Endothelial cell (in vitro differentiated cells): ENCODE measurements at places on chromosomes 6 and 20. TPM values are rescaled to one million over a fixed set of nuclear protein-coding genes. Genes with fewer than 3 reads are reported as not detected.

DNA sequence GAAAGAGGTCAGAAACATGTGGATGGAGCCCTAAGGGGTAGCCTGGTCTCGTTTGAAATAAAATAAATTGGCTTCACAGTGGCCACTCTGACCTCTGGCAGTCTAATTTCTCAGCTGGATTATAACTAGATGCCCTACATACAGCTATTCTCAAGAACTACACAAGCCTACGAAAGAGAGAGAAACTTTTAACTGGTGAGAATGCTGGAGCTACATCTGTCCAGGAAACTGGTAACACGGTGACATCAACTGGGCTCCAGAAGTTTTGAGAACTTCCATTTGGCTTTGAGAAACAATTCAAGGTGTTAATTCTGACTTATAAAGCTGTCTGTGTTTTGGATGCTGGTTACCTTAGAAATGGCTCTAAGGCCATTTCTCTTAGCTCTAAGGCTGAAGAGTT is 187.3 kb upstream of the TENT5A start:
- DNase-seq = no peak

- peak; percentile 63 for DNase-seq
These were observed 3.9 kb downstream of the PLCG1 start for GRCh38 chr20:41141153-41141815.

DNA sequence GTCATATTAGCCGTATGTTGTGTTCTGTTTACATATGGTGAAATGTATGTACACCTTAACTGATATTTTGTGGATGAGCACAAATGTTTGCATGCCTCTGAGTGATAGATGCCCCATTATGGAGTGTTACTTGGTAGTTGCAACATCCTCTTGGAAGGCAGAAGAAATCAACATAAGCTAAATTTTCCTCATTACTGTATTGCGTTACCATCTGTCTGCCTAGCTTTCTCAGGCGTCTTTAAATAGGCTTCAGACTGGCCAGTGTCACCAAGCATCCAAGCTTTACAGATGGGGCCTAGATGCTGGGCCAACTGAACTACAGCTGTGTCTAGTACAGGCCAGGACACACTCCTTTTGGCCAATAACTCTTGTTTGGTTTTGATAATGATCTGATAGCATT is 250.6 kb downstream of the SAMD5 start:
- DNase-seq = no peak

TGM2 gene
- total RNA-seq = 216 TPM

DNA sequence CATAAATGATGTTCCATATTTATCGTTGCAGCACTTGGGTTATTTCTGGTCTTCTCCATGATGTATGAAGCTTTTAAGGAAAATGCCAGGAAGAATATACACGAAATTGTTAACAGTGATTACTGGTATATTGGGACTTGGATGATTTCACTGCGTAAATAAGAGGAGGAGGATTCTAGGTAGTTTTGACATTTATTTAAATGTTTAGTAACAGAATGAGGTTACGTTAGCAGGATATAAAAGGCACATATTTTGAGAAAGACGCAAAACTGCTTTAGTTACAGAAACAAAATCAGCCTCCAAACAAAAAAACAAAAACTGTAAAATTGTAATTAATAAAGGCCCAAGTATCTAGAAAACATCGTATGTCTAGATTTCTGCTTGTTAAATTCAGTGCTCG is 147.7 kb downstream of the JARID2 start:
- no peak for DNase-seq

GRCh38 chr6:151007076-151007475 is 141.6 kb downstream of the MTHFD1L start:
- no peak for DNase-seq

DNA sequence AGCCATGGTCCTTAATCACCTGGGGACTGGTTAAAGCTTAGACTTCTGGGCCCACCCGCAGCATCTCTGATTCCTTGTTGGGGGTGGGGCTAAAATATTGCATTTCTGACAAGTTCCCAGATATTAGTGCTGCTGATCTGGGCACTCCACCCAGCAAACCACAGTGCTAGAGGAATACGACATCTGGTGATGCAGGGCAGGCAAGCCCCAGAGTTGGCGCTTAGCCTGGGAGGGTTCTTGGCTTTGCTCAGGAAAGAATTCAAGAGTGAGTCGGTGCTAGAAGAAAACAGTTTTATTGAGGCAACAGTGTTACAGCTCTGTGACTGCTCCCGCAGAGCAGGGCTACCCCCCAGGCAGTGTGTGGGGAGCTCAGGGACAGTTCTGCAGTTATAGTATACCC is 210.7 kb downstream of the TFAP2C start:
- DNase-seq = no peak

DNA sequence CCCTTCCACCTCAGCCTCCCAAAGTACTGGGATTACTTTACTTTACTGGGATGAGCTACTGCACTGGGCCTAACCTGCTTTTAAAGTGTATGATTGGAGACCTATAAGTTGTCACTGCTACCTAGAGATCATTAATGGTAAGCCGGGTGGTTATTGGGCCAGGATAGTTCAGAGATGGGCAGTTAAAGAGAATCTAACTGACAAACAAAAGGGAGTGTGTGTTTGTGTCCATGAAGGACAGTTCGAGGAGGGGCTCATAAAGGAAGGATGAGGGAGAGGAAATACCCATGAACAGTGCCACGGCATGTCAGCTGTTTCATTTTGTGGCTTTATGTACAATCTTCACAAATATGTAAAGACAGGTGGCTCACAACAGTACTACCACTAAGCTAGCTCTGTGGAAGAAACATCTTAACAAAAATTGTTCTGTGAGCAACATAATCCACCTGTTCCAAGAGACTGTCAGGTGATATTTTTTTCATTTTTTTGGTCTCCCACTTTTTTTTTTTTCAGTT is 69.7 kb upstream of the FAM8A1 start:
- no peak for DNase-seq

- no peak for DNase-seq
These were observed 49.5 kb upstream of the TULP4 start for GRCh38 chr6:158262755-158263154.

DNA sequence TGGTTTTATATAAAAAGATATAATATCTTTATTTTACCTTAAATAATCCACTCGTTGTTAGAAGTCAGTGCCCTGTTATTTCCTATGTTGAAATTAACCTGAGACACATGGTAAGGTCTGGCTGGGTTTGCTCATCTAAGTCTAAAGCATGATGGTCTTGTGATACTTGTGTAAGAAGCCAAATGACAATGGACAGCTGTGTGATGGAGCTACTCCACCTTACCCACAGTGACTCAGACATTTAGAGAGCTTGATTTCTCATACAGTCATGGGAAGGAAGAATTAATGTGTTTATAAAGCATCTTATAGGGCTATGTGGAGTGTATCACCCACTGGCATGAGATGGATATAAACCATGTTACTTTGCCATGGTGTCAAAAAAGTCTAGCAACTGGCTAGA is 11.7 kb downstream of the CTCFL start:
- no peak for DNase-seq

GRCh38 chr20:826695-827323 is 6.7 kb upstream of the FAM110A start:
- no peak for DNase-seq

DNA sequence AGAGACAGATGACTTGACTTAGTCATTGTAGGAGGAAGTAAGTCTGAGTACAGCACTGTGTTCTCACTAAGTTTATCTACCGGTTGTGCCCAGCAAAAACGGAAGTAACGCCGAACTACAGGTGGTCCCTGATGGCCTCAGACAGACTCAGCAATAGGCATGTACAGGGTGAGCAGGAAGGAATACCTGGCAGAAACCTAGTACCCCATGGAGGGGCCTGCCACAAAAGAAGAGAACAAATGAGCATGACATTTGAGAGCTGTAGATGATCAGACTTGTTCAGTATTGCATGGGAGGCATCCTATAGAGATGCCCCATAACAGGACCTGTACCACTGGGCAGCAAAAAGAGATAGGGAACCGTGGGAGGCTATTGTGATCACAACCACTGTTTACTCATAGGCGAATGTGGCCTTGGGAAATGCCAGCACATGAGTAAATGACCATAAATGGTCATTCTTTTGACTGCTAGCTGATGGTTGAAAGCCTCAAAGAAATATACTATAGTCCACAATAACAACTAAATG is 106.4 kb upstream of the TAB2 start:
- no peak for DNase-seq

TRIM31 gene
- total RNA-seq = not detected

SIRPD gene
- not detected for total RNA-seq

- no peak for DNase-seq
These were observed 395.3 kb downstream of the CD109 start for GRCh38 chr6:74091136-74091793.

DNA sequence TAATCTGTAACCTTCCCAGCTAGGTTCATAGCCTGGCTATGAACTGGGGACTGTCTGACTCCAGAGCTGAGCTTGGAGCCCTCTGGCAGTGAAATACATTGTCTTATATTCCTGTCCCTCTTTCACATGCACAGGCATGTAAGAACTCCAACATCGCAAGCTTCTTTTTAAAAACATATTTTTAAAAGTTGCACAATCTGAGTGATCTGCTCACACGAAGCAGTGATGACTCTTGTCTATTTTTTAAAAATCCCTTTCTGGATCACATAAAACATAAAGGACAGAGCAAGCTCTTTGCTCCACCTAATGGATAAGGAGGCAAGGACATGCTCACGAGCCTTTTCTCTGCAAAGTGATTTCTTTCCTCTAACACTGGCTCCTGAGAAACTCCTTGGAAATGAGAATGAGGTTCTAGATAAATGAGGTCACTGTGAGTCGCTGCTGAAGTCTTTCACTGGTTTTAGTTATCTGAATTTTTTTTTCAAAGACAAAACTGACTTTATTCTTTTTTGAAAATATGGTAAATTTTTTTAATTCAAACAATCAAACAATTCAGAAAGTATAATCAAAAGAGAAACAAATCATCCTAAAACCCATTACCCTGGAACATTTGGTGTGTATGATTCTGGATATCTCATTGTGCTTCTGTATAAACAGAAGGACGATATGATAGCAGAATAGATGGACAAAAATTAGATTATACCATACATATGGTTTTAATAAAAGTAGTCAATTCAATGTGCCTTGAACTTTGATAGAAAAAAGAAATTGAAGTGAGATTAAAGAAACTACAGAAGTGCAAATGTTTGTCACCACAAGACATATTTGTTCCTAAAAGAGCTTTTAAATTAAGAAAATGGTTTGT is 30.8 kb downstream of the IL20RA start:
- DNase-seq = no peak

GRCh38 chr6:109922851-109923250 is 55.3 kb upstream of the GPR6 start:
- no peak for DNase-seq

GRCh38 chr6:169881398-169881797 is 130.0 kb downstream of the ERMARD start:
- no peak for DNase-seq

DNA sequence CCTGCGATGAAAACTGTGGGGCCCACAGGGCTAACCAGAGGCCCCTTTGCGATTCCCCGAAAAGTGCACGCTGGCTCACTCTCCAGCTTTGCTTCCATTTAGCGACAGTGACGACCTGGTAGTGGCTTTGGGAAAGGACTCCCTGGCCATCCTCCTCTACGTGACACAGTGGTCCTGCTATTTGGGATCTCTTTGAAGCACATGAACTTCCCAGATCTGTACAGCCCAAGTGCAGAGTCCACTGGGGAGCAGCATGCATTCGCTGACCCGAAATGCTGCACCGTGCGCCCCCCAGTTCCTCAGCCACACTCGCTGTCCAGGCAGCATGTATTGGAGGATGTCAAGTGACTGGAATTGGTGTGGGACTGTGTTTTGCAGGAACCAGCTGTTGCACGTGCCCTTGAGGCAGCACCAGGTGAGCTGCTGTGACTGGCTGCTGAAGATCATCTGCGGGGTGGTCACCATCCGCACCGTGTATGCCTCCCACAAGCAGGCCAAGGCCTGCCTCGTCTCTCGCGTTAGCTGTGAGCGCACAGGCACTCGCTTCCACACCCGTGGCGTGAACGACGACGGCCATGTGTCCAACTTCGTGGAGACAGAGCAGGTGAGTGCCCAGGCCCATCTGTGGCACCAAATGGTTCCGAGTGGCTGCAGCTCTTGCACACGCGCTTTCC is 51.6 kb downstream of the SYNJ2 start:
- DNase-seq = no peak

CDH26 gene
- total RNA-seq = 5.4 TPM

GRCh38 chr20:46046588-46047310 is 17.7 kb downstream of the SLC12A5 start:
- no peak for DNase-seq

PNLDC1 gene
- not detected for total RNA-seq
